ENCODE measurements at places on chromosomes 5 and 9. TPM values are rescaled to one million over a fixed set of nuclear protein-coding genes. Genes with fewer than 3 reads are reported as not detected.

Gene PCSK5
- 2.3 TPM for polyA plus RNA-seq

Gene NME5
- polyA plus RNA-seq, result 0.31 TPM

Gene SLC27A6
- polyA plus RNA-seq, result 0.08 TPM

Gene JAKMIP2
- polyA plus RNA-seq, result 0.08 TPM

Gene SPRY4
- 2.4 TPM for polyA plus RNA-seq

Gene SELENOP
- polyA plus RNA-seq, result 34.3 TPM

Gene VCAN
- 2.7 TPM for polyA plus RNA-seq

Gene EMB
- polyA plus RNA-seq, result 0.42 TPM

Gene SLC6A18
- not detected for polyA plus RNA-seq
